Renal pelvis (tissue), 12 donors: ENCODE measurements at places on chromosomes 16 and 17. TPM values are rescaled to one million over a fixed set of nuclear protein-coding genes. Genes with fewer than 3 reads are reported as not detected.

DNA sequence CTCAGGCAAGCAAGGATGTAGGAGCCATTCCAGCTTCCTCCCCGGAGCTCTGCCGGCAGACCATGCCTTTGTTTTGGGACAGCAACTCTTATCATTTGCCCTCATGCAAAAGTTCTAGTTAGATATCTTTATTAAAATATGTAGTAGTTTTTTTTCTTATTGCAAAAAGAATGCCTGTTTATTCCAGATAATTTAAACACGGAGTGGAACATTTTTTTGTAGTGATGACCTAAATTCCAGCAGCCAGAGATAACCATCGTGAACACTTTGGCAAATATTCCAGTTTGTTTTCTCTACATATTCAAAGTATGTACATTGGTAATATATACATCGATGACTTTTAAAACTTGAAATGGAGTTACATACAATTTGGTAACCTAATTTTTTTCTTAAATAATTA is 54.8 kb downstream of the CRISPLD2 start:
- no peak for DNase-seq

GRCh38 chr16:66400503-66401380 is 26.4 kb upstream of the BEAN1 start:
- DNase-seq: no peak

DNA sequence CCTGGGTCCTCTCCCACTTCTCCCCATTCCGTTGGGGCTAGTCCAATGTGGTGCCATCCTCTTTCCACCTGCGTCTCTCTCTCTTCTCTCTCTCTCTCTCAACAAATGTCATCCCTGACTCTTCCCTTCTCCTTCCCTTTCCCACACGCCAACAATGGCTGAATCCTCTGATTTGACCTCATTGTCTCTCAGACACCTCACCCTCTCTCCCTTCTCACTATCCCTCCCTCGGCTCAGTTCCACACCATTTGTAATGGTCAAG is 628 bp upstream of the ZNF18 start:
- no peak for DNase-seq

- peak; percentile 78 for DNase-seq
Measured at GRCh38 chr16:47970291-47970931, 185.4 kb downstream of the ABCC12 start.

- peak; percentile 77 for DNase-seq
Measured at GRCh38 chr17:77287432-77288068, 146.8 kb downstream of the SEC14L1 start.

DNA sequence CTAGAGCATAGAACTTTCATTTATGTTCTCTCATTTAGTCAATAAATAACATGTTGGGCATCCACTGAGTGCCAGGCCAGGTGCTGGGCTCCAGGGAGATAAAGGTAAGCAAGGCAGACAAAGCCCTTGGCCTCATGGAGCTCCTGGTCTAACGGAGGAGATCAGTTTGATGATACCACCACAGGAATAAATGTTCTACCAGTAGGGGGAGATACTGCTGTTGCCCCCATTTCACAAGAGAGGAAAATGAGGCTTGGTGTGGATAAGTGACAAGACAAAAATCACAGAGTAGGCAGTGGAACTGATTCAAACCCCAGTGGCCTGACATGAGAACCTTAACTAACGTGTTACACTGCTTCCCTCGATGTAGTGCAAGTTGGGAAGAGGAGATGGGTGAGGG is 80.4 kb upstream of the ERCC4 start:
- no peak for DNase-seq

Gene BBS2
- 67.3 TPM for polyA plus RNA-seq

DNA sequence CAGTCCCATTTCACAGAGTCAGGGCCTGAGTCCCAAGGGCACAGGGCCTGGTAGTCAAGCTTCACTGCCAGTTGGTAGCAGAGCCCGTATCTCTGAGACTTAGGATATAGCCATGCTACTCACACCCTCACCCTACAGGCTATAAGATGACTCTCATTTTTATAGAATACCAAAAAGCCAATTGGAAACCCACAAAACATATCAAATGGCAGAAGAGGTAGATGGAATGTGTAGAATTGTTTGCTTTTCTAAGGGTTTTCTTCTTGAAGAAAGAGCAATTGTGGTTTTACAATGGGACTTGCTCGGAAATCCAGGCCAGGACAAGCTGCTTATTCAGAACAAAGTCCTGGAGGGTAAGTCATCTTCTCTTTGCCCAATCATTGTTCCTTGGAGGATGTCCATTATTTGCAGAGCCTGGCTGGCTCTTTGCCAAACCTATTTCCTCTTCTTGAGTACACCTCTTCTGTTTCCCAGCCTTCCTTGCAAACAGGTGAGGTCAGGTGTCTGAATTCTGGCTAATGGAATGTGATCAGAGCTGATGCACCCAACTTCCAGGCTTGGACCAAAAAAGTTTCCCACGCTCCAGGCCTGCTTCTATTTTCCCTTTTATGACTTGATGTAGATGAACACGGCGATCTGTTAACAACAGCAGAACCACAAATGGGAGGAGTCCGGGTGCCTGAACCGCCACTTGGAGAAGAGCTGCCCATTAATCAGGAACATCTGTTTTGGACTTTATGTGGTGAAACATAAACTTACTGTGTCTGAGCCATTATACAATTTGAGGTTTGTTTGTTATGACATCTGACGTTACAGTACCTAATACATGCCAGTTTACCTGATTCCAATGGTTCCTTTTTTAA is 16.9 kb upstream of the CCL22 start:
- peak; percentile 10 for DNase-seq

Gene KRTAP9-4
- polyA plus RNA-seq: not detected

Gene DPEP2
- polyA plus RNA-seq: 0.75 TPM

Gene ENPP7
- 6.1 TPM for polyA plus RNA-seq

DNA sequence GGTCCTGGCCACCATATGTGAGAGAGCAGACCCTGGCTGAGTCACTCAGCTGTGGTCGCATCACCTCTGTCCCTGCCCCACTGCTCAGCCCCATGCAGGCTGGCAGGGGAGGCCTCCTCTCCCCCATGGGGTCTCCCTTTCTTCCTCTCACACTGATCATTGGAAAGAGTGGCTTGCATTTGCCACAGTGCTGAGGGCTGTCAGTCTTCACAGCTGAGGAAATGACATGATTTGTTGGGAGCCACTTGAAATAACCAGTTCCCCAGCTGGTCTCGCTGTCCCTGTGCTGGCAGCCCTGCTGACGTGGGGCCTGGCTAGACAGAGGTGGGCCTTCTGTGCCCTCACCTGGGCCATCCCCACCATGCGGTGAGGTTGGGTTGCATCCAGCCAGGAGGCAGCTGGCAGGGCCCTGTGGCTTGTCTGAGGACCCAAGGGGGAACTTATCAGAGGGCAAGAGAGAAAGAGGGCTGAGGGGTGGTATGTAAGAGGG is 30.1 kb upstream of the MED9 start:
- no peak for DNase-seq

GRCh38 chr17:8803531-8804420 is 4.6 kb upstream of the MFSD6L start:
- DNase-seq: no peak

DNA sequence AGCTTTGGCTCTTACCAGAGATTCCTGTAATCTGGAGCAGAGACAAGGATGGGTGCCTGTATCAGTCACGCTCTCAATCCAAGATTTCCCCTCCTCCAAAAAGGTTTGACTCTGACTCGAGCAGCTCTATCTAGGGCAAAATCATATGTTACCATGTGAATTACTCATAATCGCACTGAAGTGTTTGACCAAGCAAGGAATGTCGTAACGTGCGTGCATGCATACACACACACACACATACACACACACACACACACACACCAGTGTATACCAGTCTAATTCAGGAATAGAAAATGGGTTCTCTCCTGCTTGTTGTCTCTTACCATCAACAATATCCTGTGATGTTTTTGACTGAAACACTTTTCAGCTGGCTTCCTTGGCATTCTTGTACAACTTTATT is 835.1 kb downstream of the KCNJ2 start:
- no peak for DNase-seq

Gene ITGB3
- 24.1 TPM for polyA plus RNA-seq

DNA sequence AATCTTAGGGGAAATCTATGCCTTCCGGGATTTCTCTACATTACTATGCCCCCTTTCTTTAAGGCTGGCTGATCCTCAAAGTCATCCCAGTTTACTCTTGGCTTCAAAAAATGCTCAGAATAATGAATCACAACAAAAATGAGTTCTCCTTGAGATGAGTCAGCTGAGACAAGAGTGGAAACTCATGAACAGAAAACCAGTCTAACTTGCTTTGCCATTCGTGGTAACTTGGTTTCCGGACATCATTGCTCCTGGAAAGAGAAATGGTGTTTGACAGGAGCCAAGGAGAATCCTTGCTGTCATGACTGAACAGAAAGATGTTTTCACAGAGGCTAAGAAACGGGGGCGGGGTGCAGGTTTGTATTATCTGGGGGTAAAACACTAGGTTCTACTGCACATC is 435.6 kb upstream of the DYNLRB2 start:
- DNase-seq: no peak

- peak; percentile 27 for DNase-seq
Measured at GRCh38 chr17:63698886-63699637, 863 bp downstream of the LIMD2 start.

Gene SDF2
- 76.3 TPM for polyA plus RNA-seq

Gene KCNH4
- polyA plus RNA-seq: 0.04 TPM

GRCh38 chr17:7703584-7704479 is 1.2 kb upstream of the EFNB3 start:
- peak; percentile 90 for DNase-seq

GRCh38 chr17:2174014-2174413 is 119.1 kb downstream of the HIC1 start:
- DNase-seq: no peak

GRCh38 chr17:1512351-1512750 is 4.1 kb downstream of the INPP5K start:
- DNase-seq: no peak

Gene CACNG3
- 0.03 TPM for polyA plus RNA-seq

Gene RASD1
- 0.94 TPM for polyA plus RNA-seq

DNA sequence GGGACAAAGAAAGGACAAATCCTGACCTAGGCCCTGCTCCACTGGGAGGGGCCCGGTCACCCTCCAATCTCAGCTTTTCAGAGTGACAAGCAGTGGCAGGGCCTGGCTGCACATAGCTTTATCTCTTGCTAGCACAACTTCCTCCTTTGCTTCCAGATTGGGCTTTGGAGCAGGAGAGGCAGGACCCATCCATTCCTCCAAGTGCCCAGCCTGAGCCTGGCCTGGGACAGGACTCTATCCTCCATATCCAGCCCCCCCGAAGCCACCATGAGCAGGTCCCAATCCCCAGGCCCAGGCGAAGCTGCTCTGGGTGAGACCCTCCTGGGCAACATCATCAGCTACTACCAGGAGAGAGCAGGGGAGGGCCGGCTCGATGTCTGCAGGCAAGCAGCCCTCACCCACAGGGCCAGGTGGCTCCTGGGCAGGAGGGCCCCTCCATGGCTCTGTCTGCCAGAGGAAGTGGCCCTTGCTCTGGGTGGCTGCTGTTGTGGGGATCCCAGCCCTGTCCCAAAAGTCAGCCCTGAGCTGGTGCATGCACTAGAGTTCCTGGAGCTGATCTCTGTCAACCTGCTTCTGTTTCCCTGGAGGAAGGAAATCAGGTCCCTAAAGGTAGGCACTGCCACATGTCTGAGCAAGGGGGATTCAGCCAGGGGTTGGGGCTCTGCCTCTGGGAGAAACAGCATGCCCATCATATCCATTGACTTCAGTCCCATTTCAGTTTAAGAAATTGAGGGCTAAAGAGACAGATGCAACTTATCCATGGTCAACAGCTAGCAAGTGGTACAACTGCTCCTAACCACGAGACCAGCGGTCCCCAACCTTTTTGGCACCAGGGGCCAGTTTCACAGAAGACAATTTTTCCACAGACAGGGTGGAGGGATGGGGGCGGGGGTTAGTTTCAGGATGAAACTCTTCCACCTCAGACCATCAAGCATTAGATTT is 58.9 kb downstream of the TK2 start:
- DNase-seq: no peak

DNA sequence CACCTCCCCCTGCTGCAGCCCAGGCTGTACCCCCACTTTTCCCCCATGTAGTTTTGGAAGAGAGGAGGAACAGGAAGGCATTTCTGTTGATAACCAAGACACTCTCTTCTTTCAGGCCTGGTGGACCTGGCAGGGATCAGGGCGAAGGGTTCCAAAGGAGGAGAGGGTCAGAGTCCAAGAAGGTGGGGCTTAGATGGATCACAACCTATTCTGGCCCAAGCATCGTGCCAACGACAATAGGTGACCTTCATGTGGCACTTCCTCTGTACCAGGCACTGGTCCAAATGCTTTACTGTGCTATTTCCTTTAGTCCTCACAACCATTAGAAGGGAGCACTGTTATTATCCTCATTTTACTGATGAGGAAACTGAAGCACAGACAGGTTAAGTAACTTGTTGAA is 84.3 kb downstream of the TMEM132E start:
- DNase-seq: no peak

Gene NEUROD2
- 0.01 TPM for polyA plus RNA-seq

- DNase-seq: no peak
Measured at GRCh38 chr17:55116440-55116914, 147.9 kb downstream of the STXBP4 start.

GRCh38 chr17:17258011-17258410 is 21.0 kb upstream of the FLCN start:
- DNase-seq: no peak

GRCh38 chr16:54519161-54519695 is 232.6 kb upstream of the IRX3 start:
- no peak for DNase-seq

DNA sequence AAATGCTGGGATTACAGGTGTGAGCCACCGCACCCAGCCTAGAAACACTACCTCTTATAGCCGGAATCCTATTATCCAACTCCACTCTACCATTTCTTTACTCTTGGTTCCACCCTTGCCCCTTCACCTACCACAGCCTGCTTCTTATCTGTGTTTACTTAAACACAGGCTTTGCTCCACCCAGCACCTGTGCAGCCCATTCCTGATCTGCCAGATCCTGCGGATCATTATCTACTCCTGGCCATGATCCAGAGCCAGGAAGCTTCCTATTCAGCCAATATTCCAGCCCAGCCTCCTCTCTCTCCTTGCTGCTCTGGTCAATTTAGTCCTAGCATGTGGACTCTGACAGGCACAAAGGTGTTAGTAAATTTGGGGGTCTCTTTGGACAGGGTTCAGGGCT is 98.8 kb upstream of the MED13 start:
- DNase-seq: no peak

GRCh38 chr16:69562813-69563212 is 3.0 kb upstream of the NFAT5 start:
- DNase-seq: no peak
